ENCODE measurements at places on chromosomes 6 and 20.

DNA sequence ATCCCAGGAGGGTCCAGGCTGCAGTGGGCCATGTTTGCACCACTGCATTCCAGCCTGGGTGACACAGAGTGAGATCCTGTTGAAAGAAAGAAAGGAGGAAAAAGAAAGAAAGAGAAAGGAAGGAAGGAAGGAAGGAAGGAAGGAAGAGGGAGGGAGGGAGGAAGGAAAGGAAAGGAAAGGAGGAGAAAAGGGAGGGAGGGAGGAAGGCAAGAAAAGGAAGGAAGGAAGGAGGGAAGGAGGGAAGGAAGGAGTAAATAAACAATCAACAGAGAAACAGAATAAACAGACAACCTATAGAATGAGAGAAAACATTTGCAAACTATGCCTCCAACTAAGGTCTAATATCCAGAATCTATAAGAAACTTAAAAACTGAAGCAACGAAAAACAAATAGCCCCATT, 11.6 kb upstream of the PHACTR1 start:
- no peak for DNase-seq

GRCh38 chr20:63957004-63957689, 931 bp upstream of the UCKL1 start:
- no peak for DNase-seq

DNA sequence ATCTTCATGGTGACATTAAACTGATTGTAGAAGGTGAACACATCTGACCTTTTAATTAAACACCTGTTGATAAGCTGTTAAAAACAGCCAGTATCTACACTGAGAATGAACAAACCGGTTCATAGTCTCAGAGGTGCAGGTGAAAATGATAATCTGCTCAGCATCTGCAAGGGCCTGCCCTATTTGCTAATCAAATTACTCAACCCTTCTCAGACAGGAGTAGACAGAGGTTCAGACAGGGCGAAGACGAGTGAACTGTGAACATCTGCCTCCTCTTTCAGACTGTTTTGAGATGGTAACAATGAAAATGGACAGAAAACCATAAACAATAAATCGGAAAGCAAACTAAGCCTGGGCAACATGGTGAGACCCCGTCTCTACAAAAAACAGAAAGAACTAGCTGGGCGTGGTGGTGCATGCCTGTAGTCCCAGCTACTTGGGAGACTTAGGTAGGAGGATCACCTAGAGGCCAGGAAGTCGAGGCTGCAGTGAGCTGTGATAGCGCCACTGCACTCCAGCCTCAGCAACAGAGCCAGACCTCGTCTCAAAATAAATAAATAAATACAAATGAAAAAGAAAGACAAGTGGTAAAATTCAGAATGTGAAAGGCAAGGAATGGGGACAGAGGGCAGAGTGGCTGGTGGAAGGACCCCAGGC, 55.9 kb downstream of the NINL start:
- DNase-seq: no peak

DNA sequence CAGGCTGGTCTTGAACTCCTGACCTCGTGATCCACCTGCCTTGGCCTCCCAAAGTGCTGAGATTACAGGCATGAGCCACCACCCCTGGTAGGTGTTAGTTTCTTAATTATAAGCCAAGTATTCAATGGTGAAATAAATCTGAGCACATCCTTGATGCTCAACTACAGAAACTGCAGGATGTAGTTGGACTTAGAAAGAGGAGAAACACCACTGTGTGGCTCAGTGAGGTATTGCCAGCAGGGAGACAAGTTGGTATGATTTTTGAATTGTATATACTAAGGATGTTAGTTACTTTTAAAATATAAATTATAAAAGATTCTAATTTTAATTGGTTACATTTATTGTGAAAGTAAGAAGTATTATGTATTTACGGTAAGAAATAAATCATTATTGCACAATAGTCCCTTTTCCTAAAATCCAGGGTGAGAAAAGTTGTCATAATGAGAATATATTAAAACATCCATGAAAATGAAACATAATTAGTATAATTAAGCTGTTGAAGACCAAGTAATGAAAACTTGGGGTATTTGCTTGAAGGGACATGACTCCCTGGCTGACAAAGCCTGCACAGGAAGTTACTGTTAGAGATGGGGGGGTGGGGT, 17.6 kb downstream of the SLC18B1 start:
- DNase-seq: no peak

DNA sequence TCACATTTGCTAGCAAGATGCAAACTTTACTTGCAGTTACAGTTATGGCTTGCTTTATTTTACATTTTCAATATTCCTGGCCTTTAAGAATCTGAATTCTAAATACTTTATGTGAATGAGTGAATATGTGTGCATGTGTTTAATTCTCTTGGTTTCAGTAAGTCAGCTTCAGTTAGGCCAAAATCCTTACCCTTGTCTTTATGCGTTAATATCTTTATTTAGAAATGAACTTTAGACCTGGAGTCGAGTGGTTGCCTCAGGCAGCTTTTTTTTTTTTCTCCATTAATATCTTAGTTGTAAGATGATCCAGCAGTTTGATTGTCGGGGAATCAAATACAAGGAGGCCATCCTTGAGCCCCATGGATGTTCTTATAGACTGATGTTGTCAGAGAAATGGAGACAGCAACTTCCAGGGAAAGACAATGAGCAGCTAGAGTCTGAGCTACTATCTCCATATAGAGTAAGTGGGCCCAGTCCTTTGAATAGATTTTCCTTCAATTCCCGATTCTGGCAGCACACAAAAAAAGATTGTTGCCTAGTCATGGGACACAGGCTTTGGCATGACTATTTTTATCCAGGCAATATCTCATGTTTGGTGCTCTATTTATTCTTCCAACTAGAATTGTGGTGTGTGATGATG, 398.0 kb downstream of the DHX35 start:
- no peak for DNase-seq

DNA sequence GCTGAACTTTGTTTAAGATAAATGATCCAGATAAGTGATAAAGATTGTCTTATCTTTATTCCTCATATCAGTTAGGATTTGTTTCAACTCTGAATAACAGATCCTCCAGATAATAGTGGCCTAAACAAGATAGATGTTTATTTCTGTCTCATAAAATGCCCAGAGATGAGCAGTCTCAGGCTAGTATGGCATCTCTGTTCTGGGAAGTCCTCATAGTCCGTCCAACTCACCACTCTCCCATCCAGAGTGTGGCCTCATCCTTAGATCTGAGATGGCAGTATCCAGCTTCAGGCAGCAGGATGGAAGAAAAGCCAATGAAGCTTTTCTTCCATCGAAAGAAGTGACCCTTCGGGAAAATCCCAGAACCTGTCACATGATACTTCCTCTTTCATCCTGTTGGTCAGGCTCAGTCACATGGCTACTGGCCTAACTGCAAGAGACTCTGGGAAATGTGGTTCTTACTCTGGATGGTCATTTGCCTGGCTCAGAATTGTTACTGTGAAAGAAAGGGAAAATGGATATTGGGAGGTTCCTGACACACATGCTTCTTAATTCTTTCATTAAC, 29.4 kb upstream of the TAGAP start:
- no peak for DNase-seq

DNA sequence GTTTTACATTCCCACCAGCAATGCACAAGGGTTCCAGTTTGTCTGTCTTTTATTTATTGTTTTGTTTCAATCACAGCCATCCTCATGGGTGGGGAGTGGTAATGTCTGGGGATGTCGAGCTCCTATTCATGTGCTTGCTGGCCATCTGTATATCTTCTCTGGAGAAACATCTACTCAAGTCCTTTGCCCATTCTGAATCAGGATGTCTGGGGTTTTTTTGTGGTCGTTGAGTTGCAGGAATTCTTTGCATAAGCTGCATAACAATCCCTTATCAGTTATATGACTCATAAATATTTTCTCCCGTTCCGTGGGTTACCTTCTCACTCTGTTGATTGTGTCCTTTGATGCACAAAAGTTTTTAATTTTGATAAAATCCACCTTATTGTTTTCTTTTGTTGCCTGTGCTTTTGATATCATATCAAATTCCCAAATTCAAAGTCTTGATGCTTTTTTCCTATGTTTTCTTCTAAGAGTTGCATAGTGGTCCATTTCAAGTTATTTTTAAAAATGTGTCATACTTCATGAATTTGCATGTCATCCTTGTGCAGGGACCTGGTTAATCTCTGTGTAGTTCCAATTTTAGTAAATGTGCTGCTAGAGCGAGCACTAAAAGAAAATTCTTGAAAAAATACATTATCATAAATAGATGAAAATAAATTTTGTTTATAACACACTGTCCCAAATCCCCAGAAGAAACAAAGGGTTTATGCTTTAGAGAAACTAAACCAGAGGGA, 54.9 kb upstream of the PDE10A start:
- DNase-seq: no peak

DNA sequence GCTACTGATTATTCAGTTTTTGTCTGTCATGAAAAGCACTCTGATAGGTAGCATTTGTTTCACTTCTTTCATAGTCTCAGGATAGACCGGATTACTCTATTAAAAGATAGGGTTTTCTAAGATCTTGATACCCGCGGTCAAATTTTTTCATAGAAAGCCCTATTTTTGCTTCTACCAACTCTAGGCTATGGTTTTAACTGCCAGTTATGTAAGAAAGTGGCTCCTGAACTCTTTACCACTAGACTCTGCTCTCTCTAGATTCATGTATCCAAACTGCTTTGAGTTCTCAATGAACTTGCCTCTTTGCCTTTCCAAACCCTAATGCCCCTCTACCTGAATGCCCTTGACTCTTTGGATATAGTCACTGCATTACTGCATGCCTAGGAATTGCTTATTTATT, 70.3 kb downstream of the HIVEP1 start:
- DNase-seq: no peak

GRCh38 chr6:159359581-159360297, 190.5 kb downstream of the FNDC1 start:
- no peak for DNase-seq

DNA sequence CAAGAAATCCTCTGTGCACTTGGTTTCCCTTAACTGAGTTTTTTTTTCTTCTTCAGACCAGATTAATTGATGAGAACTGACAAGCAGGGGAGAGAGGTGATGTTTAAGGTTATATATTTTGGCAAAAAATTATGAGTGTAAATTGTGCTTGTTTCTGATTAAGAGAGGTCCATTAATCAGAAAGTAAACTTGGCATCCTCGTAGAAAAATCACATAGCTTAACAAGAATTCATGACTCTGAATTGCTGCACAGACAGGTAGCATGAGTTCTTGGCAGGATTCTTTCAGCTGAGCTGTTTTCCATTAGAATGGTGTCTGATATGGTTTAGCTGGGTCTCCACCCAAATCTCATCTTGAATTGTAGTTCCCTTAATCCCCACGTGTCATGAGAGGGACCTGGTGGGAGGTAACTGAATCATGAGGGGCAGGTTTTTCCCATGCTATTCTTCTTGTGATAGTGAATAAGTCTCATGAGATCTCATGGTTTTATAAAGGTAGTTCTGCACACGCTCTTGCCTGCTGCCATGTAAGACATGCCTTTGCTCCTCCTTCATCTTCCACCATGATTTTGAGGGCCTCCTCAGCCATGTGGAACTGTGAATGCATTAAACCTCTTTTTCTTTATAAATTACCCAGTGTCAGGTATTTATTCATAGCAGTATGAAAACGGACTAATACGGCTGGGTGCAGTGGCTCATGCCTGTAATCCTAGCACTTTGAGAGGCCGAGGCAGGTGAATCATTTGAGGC, 34.2 kb upstream of the DDR1 start:
- no peak for DNase-seq

DNA sequence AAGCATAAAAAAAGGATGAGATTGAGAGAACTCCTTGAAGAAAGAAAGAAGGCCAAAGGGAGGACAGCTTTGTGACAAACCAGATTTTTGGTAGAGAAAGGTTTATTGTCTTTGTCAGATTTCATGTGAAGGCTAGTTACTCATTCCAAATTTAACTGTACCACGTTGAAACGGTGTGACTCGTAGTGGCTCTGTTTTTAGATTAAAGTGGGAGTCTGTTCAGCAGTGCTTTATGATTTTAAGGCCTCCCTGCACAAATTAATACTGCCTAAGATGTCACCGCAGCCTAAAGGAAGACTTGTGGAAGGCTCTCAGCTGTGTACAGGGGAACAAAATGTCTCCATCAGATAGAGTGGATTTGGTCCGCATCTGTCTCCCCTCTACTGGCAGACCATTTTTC, 35.9 kb downstream of the CDC40 start:
- DNase-seq: no peak

DNA sequence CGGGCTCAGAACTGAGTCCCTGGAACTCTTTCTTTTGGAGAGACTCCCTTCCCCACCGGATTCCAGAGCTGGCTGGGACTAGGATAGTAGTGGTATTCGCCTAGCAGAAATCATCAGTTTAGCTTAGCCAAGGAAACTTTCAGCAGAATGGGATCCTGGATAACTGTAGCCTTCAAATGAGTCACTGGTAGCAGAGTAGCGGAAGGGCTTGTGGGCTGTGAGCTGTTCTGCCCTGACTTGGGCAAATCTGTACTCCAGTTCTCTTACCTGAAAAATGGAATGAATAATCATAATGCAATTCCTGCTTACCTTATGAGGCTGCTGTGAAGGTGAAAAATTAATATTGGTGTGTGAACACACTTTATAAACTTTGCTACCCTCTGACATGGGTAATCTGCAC, 244.3 kb upstream of the CHD6 start:
- DNase-seq: no peak

GRCh38 chr6:398558-399078, 7.1 kb downstream of the IRF4 start:
- no peak for DNase-seq

DNA sequence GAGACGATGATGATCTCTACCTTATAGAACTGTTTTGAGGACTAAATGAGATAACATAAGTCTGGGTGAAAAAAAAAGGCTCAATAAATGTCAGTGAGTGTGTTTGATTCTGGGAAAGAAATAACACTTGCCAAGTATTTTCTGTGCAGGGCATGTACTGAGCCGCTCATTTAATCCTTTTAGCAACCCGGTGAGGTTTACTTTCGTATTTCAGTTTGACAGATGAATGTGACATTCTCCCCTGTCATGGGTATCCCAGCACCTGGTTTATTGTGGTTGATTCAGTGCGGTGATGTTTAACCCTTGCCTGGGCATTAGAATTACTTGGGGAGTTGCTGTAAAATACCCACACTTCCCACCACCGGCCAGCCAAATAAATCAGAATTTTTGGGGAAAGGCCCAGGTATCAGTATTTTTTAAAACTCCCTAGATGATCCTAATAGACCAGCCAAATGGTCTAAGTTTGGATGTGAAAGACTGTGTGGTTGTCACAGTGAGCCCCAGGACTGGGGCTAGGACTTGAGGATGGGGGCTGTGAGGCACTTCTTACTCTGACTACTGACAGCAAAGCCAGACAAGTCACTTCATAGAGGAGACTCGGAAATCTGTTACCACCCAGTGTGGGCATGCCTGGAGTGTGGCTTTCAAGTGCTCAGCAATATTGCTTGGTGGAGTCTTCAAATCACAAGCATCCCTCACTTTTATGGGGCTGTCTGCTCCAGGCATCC, 100.2 kb upstream of the KCNG1 start:
- DNase-seq: no peak

- peak; percentile 30 for DNase-seq
Observed at GRCh38 chr20:3101737-3102574, 17.4 kb upstream of the AVP start.

- DNase-seq: no peak
Observed at GRCh38 chr6:18795726-18796125, 408.6 kb downstream of the RNF144B start.
